ENCODE measurements at places on chromosomes 12 and 14. TPM values are rescaled to one million over a fixed set of nuclear protein-coding genes. Genes with fewer than 3 reads are reported as not detected.

ANG gene
- 1.7 TPM for total RNA-seq

CLEC1A gene
- total RNA-seq, result not detected

SLC25A47 gene
- not detected for total RNA-seq

DNA sequence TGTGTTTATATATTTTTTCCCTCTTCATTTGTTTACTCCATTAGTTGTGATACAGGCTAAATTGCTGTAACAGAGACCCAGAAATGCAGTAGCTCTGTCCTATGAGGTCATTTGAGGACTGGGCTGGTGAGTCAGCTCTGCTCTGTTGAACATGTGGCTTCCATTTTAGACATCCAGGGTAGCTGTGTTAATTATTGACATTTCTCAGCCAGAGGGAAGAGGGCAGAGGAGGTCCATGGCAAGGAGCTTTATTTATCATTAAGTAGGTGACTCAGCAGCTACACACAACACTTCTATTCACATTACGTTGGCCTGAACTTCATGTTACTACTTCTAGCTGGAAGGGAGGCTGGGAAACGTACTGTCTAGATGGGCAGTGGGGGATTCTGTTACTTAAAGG lies 85.4 kb downstream of the PTCSC3 start:
- DNase-seq, result peak; percentile 68
- H3K27ac ChIP-seq, result no peak overlapping the region
- H3K4me3 ChIP-seq, result no peak overlapping the region
- no peaks in the 10 kb centered on the region for H3K27me3 ChIP-seq

HOXC4 gene
- total RNA-seq, result 1.7 TPM

DNA sequence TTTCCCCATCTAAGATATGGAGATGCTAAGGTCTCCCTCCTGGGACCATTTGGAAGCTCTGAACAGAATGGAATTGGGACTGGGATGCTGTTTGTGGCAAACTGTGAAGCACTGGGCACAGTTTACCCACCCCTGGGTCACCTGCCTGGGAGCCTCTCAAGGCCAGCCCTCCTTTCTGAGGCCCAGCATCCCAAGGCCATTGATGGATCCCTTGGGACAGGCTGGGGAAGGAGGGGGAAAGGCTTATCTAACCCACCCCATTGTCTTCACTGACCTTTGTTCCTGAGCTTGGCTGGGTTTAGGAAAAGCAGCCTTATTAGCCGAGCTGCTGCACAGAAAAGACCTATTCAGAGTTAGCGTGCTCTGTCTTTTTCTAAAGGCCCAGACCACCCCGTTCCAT lies 5.2 kb downstream of the CCDC85C start:
- H3K4me3 ChIP-seq, result no peak overlapping the region
- no peak for DNase-seq
- peaks cover 15% of the 10 kb centered on the region for H3K4me1 ChIP-seq
- H3K27ac ChIP-seq, result no peak overlapping the region

GRCh38 chr12:57016348-57016747 lies at the start of gene TAC3:
Gene TAC3 (minus strand): TSS chr12:57016529. CDS start chr12:57015797, 732 bp downstream.
- no peaks in the 10 kb centered on the region for H3K36me3 ChIP-seq
- no peaks in the 10 kb centered on the region for H3K4me1 ChIP-seq
- peaks cover 40% of the 10 kb centered on the region for H3K27me3 ChIP-seq

TMEM119 gene
- not detected for total RNA-seq

DNA sequence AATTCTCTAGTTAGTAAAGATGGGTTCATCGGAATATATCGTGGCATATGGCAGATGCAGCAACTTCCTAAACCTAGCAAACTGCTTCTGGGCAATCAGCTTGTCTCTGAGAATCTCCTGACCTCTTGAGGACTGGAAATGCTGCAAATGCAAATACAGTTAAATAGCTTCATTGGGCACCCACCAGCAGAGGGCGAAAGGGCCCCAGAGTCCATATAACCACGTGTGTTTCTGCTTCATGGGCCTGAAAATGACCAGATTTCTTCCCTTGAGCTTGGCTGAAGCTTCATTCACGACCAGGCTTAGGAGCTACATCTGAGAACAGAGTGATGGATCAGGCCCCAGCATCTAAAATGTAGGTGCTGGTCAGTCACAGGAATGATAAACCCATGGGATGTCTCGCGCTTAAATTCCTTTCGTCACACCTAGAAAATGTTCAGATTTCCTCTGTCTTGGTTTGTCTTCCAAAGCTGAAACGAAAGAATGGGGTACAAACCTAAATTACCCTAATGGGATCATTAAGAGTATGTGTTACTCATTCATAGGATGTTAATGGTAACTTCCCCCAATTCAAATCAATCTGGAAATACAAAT lies 1482.5 kb upstream of the TMEM132C start:
- no peak overlapping the region for H3K4me3 ChIP-seq
- H3K27me3 ChIP-seq, result peaks cover 28% of the 10 kb centered on the region
- H3K4me1 ChIP-seq, result no peaks in the 10 kb centered on the region
- peak; percentile 64 for DNase-seq

OASL gene
- total RNA-seq, result 0.47 TPM

OTUB2 gene
- total RNA-seq, result 1.8 TPM

GRCh38 chr12:31906557-31907301 lies 52.5 kb upstream of the RESF1 start:
- no peak for DNase-seq
- H3K4me3 ChIP-seq, result no peak overlapping the region
- no peak overlapping the region for H3K27ac ChIP-seq
- no peaks in the 10 kb centered on the region for H3K36me3 ChIP-seq
- H3K4me1 ChIP-seq, result no peaks in the 10 kb centered on the region

DNA sequence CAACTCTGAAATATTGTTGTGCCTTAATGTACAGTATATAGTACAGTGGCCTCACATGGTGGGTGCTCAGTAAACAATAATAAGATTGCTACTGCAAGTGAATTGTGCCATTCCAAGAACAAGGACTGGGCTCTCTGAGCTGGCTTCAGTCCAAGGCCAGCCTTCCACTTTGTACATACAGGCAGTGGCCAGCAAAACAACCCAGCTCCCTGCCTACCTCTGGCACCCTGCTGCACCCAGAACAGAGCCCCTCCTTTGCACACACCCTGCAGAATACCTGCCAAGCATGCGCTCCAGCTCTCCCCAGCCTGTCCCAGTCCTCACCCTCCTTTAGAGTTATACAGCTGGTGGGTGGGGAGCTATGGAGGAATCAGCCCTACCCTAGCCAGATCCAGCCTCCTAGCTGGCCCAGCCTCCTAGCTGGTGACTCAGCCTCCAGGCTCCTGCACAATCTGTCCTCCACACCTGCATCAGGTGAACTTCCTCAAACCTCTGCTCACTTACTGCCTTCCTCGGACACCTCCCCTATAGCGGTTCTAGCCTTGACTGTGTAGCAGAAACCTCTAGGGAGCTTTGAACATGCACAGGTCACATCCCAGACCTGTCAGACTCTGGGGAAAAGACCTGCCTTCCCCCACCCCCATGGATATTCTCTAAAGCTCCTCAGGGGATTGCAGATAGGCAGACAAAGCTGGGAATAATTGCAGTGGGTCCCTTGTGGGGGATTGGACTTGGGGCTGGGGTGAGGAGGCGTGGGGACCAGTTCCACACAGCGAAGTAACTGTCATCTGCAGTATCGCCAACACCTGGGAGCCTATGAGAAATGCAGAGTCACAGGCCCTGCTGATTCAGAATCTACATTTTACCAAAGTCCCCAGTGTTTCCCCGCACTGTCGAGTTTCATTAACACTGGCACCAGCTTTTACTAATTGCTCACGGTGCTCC lies 17.9 kb downstream of the ZDHHC22 start:
- no peaks in the 10 kb centered on the region for H3K27me3 ChIP-seq
- H3K4me1 ChIP-seq, result peaks cover 32% of the 10 kb centered on the region
- H3K4me3 ChIP-seq, result no peak overlapping the region
- peaks cover 40% of the 10 kb centered on the region for H3K36me3 ChIP-seq
- DNase-seq, result peak; percentile 94

REP15 gene
- total RNA-seq, result 0.86 TPM

DNA sequence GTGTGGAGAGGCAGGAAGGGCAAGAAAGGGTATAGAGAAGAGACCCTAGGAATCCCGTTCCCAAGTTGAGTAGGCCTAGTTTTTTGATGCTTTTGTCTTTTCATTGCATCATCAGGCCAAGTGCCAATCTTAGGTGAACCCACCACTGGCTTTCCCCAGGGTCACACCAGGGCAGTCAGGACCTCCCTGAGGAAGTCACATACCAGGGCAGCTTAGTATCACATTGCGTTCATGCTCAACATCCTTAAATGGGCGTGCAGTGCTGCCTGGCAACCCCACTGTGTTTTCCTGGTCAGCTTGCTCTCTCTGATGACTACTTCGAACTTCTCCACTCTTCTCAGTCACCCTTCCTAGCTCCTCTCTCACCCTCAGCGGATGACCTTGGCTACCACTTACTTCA lies 9.0 kb downstream of the ASIC1 start:
- DNase-seq, result no peak
- H3K4me3 ChIP-seq, result no peak overlapping the region
- H3K27ac ChIP-seq, result no peak overlapping the region
- H3K27me3 ChIP-seq, result no peaks in the 10 kb centered on the region
- peaks cover 14% of the 10 kb centered on the region for H3K4me1 ChIP-seq
- no peaks in the 10 kb centered on the region for H3K36me3 ChIP-seq

DNA sequence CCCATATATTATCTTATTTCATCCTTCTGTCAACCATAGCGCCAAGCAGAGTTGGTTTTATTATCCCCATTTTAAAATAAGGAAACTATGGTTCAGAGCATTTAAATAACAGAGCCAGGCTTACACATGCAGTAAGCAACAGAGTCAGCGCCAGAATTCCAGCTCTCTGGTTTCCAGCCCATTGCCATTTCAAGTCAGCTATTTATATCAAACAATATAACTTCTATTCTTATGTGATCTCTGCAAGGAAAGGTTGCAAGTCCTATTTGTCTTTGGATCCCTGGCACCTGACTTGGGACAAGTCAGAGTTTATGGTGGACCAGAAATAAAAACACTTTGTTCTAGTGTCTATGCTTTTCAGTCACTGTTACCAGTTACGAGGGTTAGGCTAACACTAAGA lies 174.1 kb upstream of the EEA1 start:
- no peak overlapping the region for H3K4me3 ChIP-seq
- no peaks in the 10 kb centered on the region for H3K4me1 ChIP-seq
- H3K27ac ChIP-seq, result no peak overlapping the region
- H3K27me3 ChIP-seq, result no peaks in the 10 kb centered on the region
- no peaks in the 10 kb centered on the region for H3K36me3 ChIP-seq
- DNase-seq, result no peak

- H3K4me3 ChIP-seq, result no peak overlapping the region
- DNase-seq, result no peak
- no peaks in the 10 kb centered on the region for H3K36me3 ChIP-seq
- H3K4me1 ChIP-seq, result no peaks in the 10 kb centered on the region
- no peaks in the 10 kb centered on the region for H3K27me3 ChIP-seq
Measured at GRCh38 chr12:34107781-34108404, 85.6 kb downstream of the ALG10 start.

ADAM21 gene
- 0.37 TPM for total RNA-seq

CCNK gene
- 70.4 TPM for total RNA-seq

DNA sequence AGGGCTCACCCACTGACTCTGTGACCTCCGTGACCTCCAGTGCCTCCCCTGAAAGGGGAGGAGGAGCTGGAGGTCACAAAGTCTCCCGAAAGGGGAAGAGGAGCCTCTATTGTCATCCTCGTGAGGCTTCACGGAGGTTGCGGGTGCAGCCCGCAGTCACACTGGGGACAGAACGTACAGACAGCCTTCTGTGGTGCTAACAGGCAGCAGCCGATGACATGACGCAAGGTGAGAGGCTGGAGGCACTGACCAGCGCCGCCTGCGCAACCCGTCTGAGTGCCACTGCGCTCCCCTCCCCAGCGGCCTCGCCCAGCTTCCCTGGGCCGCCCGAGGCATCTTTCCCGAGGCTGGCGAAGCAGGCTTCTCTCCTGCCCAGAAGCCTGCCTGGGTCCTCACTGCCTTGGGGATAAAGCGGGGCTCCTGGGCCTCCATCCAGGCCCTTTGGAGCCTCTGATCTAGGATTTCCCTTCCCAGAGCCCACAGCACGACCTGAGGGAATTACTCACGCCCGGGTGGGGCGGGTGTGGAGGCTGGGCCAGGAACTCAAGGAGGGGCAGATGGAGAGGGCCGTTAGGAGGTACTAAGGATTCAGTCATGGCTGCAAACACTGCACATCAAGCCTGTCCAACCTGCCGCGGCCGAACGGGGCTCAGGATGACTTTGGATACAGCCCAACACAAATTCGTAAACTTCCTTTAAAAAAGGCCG lies 12.3 kb upstream of the LBHD2 start:
- DNase-seq, result peak; percentile 73
- H3K4me1 ChIP-seq, result peaks cover 19% of the 10 kb centered on the region
- H3K4me3 ChIP-seq, result no peak overlapping the region
- H3K27ac ChIP-seq, result peak overlapping the region; percentile 76
- H3K36me3 ChIP-seq, result peaks cover 9% of the 10 kb centered on the region
